ENCODE measurements at places on chromosomes 2 and 18.
A peak's percentile ranks its signal among the peaks of the same experiment; 100 is the strongest.

DNA sequence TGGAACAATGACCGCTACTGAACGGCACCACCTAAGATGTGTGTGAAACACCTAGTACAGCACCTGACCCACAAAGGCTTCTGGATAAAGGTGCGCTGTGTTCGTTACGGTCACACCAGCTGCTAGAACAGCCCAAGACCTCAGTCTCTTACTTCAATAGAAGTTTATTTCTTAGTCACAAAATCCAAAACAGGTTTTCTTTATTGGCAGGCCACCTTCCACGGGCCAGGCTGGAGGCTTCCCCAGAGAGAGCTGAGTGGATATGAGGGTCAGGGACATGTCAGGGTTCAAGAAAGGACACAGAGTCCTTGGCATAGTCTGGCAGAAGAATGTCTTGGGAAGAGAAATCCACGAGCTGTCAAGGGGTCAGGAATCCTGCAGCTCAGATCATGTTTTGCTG lies 92.2 kb downstream of the COL6A3 start:
- DNase-seq = no peak

DNA sequence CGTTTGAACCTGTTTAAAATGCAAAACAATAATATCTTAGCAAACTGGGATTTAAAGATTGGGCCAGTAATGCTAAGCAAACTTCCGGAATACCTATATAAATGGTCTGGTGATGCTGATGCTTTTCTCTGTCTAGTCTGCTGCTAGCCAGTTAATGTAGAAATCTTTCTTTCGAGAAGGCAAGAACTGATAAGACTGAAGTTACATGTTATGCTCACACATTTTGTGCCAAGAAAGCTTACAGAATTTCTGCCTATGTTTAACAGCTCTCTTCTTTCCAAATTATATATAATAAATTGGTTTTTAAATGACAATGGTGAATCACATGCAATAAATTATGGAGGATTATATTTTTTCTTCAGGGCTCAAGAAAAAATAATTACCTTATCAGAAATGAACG lies 37.9 kb downstream of the GCA start:
- no peak for DNase-seq

DNA sequence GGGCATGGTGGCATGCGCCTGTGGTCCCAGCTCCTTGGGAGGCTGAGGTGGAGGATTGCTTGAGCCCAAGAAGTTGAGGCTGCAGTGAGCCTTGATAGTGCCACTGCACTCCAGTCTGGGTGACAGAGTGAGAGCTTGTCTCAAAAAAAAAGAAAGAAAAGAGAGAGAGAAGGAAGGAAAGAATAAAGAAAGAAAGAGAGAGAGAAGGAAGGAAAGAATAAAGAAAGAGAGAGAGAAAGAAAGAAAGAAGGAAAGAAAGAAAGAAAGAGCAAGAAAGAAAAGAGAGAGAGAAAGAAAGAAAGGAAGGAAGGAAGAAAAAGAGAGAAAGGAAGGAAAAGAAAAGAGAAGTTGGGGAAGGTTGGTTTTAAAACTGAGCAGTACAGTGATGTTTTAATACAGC lies 49.0 kb upstream of the ACSL3 start:
- DNase-seq = no peak

GRCh38 chr2:173264603-173265366 lies 89.9 kb upstream of the CDCA7 start:
- DNase-seq = no peak

DNA sequence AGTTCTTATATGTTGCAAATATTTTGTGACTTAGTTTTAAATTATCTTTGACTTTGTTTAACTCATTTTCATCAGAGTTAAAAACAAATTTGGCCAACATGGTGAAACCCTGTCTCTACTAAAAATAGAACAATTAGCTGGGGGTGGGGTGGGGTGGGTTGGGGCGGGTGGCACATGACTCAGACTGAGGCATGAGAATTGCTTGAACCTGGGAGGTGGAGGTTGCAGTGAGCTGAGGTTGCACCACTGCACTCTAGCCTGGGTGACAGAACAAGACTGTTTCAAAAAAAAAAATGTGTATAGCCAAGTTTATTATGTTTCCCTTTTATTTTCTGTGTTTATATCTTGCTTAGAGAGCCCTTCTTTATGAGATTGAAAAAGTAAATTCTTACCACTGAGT lies 14.2 kb upstream of the LIPG start:
- DNase-seq = peak; percentile 1

DNA sequence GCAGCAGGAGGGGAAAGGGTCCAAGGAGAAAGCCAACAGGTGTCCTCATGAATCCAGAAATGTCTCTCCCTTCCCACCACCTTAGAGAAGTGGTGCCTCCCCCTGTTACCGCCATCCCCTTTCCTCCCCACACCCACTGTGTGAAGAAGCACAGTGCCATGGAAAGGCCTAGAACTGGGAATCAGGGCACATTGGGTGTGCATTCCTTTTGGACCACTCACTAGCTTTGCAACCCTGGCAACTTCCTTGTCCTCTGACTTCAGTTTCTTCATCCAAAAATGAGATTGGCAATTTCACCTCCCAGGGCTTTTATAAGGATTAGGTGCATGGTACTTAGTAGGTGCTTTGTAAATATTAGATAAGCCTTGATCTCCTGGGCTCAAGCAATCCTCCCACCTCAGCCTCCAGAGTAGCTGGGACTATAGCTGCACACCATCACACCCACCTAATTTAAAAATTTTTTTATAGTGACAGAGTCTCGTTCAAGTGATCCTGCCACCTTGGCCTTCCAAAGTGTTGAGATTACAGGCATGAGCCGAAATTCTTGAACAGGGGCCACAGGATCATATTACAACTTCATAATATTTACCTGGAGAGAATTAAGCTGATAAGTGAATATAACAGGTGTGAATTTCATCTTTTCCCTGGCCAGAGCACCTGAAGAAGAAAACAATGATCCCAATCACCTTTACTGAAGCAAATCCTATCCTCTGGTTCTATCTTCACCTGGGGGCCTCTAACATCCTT lies 97.9 kb upstream of the TAF1B start:
- DNase-seq = no peak

- no peak for DNase-seq
Measured at GRCh38 chr2:238143239-238143951, 4.9 kb downstream of the KLHL30 start.

- DNase-seq = no peak
Measured at GRCh38 chr2:189249901-189250300, 70.3 kb upstream of the COL5A2 start.

GRCh38 chr2:104537116-104537515 lies 316.8 kb upstream of the POU3F3 start:
- no peak for DNase-seq

DNA sequence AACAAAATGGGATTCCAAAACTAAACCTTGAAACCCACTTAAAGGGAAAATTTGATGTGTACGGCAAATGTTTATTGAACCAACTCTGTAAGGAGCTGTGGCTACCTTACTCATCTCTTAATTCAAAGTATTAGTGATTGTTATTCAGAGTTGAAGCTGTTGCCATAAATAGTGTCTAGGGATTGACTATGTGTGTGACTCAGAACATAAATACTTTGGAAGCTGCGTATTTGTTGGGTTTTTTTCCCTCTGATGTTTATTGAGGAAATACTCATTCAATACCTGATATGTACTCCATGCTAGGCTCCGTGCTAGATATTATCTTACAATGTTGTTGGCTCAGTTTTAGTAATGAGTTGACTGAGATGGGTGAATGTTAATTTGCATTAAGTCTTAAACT lies 90.4 kb downstream of the PTRHD1 start:
- peak; percentile 88 for DNase-seq

DNA sequence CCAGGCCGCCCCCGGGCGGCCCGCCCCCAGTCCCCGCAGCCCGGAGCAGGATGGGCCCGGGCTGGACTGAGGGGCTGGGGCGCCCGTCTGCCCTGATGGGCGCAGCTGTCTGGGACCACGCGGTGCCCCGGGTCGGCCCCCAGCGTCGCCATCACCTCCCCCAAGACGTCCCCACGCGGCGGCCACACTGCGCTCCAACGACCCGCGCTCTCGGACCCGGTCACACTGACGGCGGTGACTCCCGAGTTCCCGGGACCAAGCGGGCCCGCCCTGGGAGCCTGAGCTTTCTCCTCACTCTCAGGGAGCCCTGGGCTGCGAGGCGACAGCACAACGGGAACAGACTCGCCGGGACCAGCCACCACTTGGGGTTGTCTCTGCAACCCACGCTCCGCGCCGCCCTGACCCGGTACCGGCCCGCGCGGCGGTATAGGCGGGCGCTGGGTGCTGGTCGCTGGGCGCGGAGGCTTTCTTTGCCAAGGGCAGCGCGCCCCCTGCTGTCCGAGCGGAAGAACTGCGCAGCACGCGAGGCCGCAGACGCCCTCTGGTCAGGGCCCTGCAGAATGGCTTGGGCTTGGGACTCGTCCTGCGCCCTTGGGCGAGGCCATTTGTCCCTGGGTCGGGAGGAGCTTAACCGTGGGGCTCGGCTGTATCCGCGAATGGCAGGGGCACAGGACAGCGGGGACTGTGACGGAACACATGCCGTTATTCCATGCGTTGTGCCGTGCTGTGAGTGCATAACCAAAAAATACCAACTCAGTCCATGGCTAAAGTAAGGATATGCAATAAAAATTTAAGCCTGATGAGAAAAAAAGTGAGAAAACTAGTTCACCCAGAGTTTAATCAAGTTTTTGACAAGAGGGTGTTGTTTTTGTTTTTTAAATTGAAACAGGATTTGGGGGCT lies 54.8 kb upstream of the ANKRD62 start:
- no peak for DNase-seq

All from BJ (cell line).